ENCODE measurements at places on chromosomes 6 and 20.

- peak; percentile 28 for DNase-seq
These were observed 1.0 kb upstream of the SPATA2 start for GRCh38 chr20:49916146-49917002.

- peak; percentile 93 for DNase-seq
These were observed 27.3 kb upstream of the STX16 start for GRCh38 chr20:58623579-58624473.

DNA sequence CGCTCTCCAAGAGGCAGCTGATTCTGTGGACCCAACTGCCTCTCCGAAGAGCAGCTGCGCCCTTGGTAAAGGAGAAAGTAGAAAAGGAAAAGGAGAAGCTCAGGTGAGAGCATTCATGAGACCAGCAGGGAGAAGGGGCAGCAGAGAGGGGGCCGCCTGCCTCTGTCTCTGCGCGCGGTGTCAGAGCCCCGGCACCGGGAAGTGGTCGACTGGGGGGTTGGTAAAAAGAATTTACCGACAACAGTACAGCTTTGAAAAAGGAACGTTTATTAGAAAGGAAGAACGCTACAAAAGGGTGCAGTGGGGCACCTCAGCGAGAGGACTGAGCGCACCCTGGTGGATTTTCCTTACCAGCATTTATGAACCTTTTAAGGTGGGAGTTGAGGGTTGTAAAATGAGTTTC lies 61.9 kb downstream of the GPR6 start:
- DNase-seq = peak; percentile 18

GRCh38 chr20:47070176-47070575 lies 175.5 kb downstream of the EYA2 start:
- no peak for DNase-seq

DNA sequence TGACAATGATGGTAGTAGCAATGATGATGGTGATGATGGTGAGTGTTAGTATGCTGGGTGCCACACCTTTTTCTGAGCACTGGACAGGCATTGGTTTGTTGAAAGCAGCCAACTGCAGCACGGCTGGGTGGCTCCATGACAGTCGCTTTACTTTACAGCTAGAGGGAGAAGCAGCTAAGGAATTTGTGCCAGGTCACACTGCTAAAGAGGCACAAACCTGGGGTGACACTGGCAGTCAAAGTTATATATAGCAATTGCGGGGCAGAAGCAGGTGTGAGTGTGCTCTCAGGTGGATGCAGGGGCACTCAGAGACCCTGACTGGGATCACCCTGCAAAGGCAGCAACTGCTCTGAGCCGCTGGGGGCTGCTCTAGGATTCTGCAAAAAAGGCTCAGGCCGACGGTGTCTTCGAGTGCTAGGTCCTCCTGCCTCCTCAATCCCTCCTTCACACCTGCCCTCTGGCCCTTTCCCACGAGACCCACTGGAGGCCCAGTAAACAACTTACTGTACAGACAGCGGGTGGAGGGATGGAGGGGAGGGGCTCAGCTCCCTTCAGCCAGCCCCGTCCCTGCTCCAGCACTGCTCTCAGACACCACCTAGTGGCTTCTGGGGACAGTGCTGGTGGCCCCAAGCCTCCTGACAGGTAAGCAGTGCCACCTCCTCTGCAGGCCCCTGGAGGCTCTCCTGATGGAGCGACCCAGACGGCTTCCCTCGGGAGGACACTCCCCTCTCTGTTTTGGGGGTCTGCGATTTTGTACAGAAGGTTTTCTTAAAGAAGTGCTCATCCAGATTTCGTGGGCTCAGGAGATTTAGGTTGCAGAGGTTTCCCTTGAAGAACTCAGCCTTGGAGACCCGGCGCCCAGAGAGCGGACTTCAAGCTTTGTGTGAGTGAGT lies 4.4 kb upstream of the RPS21 start:
- peak; percentile 51 for DNase-seq

DNA sequence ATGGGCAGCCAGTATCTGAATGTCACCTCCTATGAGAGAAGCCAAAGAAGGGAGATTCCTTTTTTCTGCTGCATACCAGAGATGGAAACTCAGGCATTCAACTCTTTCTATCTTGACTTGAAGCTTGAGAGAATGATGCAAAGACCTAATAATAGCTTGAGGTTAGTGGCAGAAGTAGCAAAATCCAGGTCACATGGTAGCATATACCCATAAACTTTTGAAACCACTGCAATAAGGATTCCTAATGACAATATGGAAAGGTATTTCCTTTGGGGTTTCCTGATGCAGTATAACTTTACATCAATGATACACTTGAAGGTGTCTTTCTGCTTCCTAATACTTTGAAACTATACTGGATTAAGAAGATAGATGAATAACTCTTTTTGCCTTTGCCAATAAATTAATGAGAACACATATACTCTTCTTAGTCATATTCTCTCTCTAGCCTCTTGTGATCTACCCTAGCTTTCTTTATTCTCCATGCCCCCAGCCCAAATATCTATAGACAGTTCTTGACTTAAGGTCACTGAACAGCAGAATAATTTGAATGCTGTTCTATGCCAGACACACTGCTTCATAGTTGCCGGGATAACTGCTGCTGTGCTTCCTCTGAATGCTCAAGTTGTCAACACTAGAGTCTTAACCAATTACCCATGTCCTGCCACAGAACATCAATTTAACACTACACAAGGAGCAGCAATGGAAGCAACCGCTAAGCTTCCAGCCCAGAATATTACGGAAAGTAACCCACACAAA lies 155.5 kb upstream of the SIM1 start:
- DNase-seq = peak; percentile 93

GRCh38 chr20:32018269-32019155 lies 8.3 kb downstream of the CCM2L start:
- no peak for DNase-seq

- DNase-seq = no peak
These were observed 5.4 kb downstream of the TRIM26 start for GRCh38 chr6:30207619-30208295.

DNA sequence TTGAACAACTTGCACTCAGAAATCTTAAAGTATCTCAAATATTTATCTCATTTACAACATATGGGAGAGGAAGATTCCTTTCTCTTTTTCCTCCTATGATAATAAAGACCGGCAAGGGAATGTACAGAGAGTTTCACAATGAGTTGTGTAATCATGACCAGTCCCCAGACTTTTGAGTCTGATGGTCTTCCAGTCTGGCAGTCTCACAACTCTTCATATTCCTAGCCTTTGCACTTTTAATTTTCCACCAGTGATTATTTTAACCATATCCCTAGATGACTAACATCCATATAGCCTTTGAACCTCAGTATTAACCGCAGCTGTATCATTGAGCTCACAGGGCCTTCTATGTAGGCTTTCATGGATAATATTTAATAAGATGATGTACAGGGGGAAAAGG lies 278.5 kb downstream of the KHDC1L start:
- peak; percentile 34 for DNase-seq

- no peak for DNase-seq
These were observed 2.8 kb upstream of the LIME1 start for GRCh38 chr20:63733579-63734081.

DNA sequence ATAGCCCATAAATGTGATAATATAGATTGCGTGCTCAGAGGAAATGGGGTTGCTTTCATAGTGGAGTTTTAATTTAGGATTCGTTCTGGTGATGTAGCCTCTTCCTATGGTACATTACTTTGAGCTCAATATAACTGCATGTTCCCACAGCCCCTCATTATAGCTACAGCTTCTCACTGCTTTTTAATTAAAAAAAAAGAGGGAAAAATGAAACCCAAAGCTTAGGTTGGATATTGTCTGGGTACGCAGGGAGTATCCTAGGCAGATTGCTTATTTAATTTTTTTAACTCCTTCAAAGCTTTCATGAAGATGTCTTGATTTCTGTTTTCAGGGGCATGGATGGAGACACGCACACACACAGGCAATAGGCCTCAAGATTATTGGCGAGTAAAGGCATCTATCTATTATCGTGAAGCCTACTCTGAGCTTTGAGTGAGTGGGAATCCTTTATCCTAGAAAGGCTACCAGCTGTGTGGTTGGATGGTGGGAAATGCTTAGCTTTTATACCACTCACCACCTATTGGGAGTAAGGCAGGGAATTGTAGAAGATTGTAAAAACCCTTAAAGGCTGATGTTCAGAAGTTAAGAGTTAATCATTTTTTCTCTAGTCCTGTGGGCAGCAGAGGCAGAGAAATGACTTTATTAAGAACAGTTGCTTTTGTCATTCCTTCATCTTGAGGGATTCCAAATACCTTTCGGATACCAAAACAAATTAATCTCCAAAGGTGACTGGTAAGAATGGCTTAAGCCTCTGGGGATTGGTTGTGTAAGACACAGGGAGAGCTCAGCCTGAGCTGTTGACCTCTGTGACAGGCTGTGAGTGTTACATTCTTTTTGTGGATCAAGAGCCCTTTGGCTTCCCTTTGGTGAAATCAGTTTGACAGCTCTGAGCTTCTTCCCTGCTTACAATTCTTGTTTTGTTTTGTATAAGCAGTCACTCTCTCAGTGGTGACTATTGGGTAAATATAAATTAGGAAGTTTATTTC lies 33.4 kb downstream of the CTNNBL1 start:
- no peak for DNase-seq

GRCh38 chr6:126718600-126719327 lies 378.8 kb downstream of the CENPW start:
- DNase-seq = no peak

- no peak for DNase-seq
These were observed 180.5 kb downstream of the MCHR2 start for GRCh38 chr6:99813565-99813964.

DNA sequence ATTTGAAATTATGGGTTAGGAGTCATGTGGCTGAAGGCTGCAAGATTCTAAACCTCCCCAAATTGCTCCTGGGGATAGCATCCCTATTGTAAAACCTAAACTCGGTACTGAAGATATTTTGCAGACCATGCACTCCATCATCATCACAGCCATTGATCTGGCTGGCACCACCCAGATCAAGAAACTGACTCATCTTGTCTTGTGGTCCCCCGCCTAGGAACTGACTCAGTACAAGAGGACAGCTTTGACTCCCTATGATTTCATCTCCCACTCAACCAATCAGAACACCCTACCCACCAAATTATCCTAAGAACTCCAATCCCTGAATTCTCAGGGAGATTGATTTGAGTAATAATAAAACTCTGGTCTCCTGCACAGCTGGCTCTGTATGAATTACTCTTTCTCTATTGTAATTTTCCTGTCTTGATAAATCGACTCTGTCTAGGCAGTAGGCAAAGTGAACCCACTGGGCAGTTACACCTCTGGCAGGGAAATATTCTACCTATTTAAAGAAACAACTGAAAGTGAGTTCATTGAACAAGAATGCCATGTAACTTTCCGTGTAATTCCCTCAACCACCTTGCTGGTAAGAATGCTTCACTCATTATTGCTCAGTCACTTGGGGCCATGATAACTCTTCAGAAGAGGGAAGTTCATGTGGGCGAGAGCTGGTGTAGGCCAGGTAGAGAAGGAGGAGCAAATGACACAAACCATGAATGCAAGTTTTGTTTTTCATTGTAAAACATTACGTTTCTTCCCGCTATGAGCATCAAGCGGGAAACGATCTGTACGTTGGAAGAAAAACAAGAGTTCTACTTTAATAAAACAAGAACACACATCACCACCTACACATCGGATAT lies 602.9 kb upstream of the ARID1B start:
- DNase-seq = no peak

DNA sequence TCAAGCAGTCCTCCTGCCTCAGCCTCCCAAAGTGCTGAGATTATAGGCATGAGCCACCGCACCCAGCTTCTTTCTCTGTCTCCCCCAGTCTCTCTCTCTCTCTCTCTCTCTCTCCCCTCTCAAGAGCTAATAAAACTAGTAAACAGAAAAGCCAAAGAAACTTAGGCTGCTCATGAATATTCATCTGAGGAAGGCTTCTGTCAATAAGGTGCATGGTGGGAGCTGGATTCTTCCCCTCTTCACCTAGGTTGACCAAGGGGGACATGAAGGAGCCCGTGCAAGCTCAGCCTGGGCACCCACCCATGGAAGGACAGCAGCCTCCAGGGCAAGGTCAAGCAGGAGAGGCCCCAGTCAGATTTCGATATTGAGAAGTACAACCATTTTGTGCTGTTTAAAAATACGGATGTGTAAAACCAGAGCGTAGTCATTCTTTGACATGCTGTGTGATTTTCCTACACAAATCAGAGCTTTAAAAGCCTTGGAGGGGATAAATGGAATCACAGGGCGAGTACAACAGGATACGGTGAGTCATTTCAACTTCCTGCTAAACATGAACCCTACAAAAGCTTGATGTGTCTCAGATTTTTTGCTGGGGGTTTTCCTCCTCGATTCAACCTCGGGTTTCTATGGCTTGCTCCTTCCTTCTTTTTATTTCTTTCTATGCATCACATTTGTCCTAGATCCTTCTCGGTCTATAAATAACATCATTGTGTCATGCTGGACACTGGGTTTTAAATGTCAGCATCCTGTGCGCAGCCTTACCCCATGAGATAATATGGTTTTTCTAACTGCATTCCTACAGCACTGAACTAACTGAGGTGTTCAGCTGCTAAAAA lies 368.9 kb upstream of the JARID2 start:
- DNase-seq = peak; percentile 73

DNA sequence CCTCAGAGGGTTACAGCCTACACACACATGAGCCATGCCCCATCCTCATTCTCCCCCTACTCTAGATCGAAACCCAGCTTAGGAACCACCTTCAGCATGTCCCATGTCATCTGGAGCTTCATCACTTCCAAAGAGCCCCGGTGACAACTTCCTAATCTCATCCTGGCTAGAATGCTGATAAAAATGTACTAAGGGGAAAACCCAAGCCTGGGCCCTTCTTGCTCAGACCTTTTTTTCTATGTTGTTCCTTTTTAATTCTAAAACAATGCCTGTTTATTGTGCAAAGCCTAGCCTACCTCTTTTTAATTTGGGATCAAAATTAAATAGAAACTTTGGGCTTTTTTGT lies 44.1 kb upstream of the NT5E start:
- DNase-seq = no peak

DNA sequence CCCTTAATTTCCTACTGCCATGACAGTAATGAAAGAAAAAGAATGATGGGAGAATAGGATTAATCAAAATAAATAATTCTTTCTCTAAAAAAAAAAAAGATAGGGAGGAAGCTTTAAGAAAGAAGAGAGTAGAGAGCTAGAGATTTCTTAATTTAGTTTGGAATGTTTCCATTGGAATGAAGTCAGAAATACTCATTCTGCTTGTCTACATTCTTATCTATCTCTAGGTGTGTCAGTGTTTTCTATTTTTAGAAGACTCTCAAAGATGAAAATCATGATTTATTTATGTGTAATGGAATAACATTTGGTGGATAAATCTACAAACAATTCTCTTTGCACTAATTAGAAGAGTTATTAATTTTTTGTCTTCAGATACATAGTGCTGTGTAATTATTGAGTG lies 38.0 kb upstream of the HIVEP1 start:
- peak; percentile 42 for DNase-seq

DNA sequence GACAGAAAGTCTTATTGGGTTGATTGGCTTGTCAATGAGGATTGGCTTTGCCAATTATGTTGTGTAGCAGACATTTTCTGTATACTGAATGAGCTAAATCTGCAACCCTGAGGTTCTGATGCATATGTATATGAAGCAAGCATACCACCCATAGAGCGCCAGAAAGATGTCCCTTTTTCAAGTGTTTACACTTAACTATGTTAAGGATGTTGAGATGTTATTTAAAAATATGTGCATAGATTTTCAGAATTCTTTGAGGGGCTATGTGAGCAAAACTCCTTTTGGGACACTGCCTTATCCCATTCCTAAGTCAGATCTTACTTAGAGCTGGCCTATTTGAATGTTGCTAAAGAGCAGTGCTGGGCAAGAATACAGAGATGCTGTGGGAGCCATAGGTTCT lies 1.9 kb downstream of the AIG1 start:
- DNase-seq = no peak
